ENCODE measurements at places on chromosomes 5 and 9. TPM values are rescaled to one million over a fixed set of nuclear protein-coding genes. Genes with fewer than 3 reads are reported as not detected.

CRHBP gene
- not detected for total RNA-seq

SGCD gene
- total RNA-seq, result 0.32 TPM

KCNIP1 gene
- 0.82 TPM for total RNA-seq

PPP3R2 gene
- total RNA-seq, result not detected

PCDHGB1 gene
- total RNA-seq, result 5.6 TPM

ABCA1 gene
- total RNA-seq, result 4.6 TPM

RETREG1 gene
- 2.2 TPM for total RNA-seq

RGS7BP gene
- 1.7 TPM for total RNA-seq

CDO1 gene
- 13.2 TPM for total RNA-seq

SAPCD2 gene
- total RNA-seq, result 52.0 TPM

IL4 gene
- total RNA-seq, result not detected

CLIC3 gene
- not detected for total RNA-seq

SAXO1 gene
- 0.02 TPM for total RNA-seq

EGFLAM gene
- total RNA-seq, result 1.1 TPM

NIPAL4 gene
- not detected for total RNA-seq

SLC46A2 gene
- 0.07 TPM for total RNA-seq

TOR4A gene
- 7.3 TPM for total RNA-seq

PHF24 gene
- total RNA-seq, result 0.53 TPM

ZFP2 gene
- 2.0 TPM for total RNA-seq

DAB2 gene
- total RNA-seq, result 3.9 TPM

FBLL1 gene
- 5.3 TPM for total RNA-seq

GKAP1 gene
- total RNA-seq, result 6.1 TPM

AFAP1L1 gene
- total RNA-seq, result 6.9 TPM

LCN12 gene
- total RNA-seq, result 4.7 TPM

FAT2 gene
- total RNA-seq, result 0.16 TPM

TRPM3 gene
- 5.4 TPM for total RNA-seq

MAMDC2 gene
- total RNA-seq, result 6.0 TPM

FOXD4L4 gene
- 0.14 TPM for total RNA-seq

NTRK2 gene
- 0.05 TPM for total RNA-seq

IGFBPL1 gene
- total RNA-seq, result 36.7 TPM

BTNL9 gene
- 1.8 TPM for total RNA-seq

THBS4 gene
- total RNA-seq, result 11.8 TPM

IFNA21 gene
- not detected for total RNA-seq

KIF24 gene
- total RNA-seq, result 3.8 TPM

PDE6A gene
- not detected for total RNA-seq

ST8SIA4 gene
- 1.3 TPM for total RNA-seq

RXRA gene
- total RNA-seq, result 25.0 TPM

TMEM8B gene
- total RNA-seq, result 10.2 TPM

CTSV gene
- total RNA-seq, result 68.4 TPM

TPM2 gene
- 146 TPM for total RNA-seq

HAVCR2 gene
- total RNA-seq, result 0.25 TPM

DMRT3 gene
- total RNA-seq, result not detected

ORM1 gene
- 7.2 TPM for total RNA-seq

SPAG8 gene
- total RNA-seq, result 0.50 TPM

SOWAHA gene
- total RNA-seq, result 0.11 TPM

RUSC2 gene
- total RNA-seq, result 8.7 TPM

BRD9 gene
- total RNA-seq, result 50.5 TPM

GABRA1 gene
- 0.48 TPM for total RNA-seq

C8G gene
- 0.85 TPM for total RNA-seq

NAIF1 gene
- 11.9 TPM for total RNA-seq

PCDHB4 gene
- 2.3 TPM for total RNA-seq

TMEM171 gene
- 1.8 TPM for total RNA-seq

CEL gene
- 10.4 TPM for total RNA-seq

CDX1 gene
- total RNA-seq, result 0.09 TPM

CCL28 gene
- total RNA-seq, result 1.4 TPM

LCN9 gene
- total RNA-seq, result 1.7 TPM

OR2S2 gene
- not detected for total RNA-seq

All from WTC11 (cell line).